ENCODE measurements at places on chromosomes 3 and 15.

DNA sequence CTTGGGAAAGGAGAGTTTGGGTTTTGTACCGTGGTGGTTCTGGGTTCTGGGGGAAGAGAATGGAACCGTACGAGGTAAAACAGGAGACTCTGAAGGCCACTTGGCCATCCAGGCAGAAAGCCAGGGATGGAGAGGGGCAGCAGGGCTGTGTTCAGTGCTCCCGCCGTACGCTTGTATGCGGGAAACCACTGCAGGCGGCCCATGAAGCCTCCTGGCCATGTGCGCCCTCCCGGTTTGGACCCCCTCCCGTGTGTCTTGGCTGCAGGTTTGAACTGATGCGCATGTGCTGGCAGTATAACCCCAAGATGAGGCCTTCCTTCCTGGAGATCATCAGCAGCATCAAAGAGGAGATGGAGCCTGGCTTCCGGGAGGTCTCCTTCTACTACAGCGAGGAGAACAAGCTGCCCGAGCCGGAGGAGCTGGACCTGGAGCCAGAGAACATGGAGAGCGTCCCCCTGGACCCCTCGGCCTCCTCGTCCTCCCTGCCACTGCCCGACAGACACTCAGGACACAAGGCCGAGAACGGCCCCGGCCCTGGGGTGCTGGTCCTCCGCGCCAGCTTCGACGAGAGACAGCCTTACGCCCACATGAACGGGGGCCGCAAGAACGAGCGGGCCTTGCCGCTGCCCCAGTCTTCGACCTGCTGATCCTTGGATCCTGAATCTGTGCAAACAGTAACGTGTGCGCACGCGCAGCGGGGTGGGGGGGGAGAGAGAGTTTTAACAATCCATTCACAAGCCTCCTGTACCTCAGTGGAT is 50.6 kb downstream of the PGPEP1L start:
- no peak for DNase-seq

DNA sequence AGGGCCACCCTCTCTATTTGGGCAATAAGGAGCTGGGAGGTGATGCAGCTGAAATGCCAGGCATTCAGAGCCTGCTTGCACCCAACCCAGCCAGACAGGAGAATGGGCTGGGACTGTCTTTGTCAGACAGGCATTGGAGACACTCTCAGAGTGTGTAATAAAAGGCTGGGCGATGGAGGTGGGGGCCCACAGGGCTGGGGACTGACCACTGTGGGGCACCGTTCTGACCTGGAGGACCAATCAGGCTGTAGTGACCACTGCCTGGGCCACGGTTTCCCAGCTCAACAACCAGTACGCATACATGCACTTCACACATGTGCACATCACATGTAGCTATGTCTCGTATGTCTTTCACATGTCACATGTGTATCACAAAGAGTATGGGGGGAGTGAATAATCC is 5.7 kb upstream of the IGDCC3 start:
- no peak for DNase-seq

DNA sequence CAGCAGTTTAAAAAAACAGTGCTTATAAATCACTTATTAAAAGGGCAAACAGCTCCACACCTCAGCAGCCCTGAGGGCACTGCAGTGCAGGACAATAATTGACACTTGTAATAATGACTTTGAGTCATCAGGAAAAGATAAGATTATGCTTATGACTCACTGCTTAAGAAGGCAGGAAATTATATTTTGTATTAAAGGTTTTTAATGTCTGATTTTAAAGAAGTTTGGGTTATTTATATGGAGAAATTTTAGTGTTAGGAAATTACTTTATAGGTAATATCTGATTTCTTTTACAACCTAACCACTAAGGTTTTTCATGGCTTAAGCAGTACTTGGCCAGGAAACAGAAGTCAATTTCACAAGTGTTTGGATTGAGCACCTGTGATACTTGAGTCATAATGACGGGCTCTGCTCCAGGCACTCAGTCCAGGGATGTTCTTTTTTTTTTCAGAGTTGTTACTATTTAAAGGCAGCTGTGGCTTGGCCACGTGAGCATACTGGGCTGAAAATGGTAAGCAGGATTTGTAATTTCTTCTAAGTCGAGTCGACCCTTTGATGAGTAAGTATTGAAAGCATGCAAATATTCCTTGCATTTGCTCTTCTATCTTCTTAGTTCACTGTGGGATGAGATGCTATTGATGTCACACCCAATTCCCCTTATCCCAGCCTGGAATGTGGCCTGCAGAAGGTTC is 21.6 kb upstream of the SLC6A20 start:
- DNase-seq = no peak

- no peak for DNase-seq
These were observed 22.1 kb downstream of the MAPKAPK3 start for GRCh38 chr3:50639055-50639494.

- DNase-seq = no peak
These were observed 22.8 kb downstream of the MESP1 start for GRCh38 chr15:89728254-89728653.

All from stimulated activated CD4-positive, alpha-beta T cell treated with anti-CD3 and anti-CD28 coated beads, Interleukin-1b, Interleukin-23, amount 100 ng/mL, for 1 hour (primary cell).